Hepatocyte (in vitro differentiated cells): ENCODE measurements at places on chromosomes 4 and X.

DNA sequence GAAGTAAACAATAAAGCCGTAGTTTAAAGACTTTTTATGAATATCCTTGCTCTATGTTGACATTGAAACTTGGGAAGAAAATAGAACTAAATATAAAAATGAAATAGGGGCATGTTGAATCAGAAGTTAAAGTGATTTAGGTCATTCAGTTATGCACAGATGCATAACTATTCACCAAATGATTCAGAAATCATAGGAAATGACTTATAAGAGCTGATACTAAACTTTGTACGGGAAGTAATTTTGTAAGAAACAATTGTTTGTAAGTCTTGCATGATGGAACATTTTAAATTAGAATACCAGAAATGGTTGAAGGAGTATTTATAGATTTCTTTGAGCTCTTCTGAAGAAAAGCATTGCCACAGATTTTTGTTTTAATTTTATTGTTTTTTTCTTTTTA, 246.5 kb downstream of the CPE start:
- no peak for DNase-seq

DNA sequence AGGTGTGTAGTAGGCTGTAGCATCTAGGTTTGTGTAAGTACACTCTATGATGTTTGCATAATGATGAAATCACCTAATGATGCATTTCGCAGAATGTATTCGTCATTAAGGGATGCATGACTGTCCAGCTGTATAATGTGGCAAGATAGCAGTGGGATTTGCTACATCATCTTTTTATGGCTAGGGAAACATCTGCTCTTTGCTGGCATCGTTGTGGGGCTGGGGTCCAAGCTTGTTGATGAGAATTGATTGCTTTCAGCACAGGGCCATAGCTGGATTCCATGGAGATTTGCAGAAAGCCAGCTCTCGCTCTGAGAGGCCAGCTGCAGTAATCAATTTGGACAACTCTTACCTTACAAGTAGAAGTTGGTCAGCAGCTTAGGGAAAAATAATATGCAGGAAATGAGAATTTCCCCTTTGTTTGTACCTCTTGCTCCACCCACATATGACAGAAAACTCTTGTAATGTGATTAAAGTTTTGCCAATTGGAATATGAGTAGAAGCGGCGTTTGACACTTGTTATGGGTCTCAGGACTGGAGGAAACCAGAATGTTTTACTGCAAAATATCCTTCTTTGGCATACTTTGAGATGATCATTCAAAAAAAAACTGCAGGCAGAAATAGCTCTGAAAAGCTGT, 310.5 kb downstream of the RAPGEF2 start:
- no peak for DNase-seq

GRCh38 chr4:142929526-142929925, 83.4 kb upstream of the INPP4B start:
- DNase-seq = no peak

DNA sequence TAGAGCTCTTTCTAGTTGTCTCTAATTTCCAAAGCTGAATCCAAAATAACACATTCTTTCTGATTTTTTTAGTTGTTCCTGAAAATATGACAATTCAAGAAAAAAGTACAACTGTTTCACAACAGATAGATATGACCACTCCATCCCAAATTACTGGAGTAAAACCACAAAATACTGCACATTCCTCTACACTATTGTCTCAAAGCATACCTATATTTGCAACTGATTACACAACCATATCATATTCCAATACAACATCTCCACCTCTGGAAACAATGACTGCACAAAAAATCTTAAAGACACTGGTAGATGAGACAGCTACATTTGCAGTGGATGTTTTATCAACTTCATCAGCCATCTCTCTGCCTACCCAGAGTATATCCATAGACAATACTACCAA, 43.6 kb downstream of the ADGRG4 start:
- no peak for DNase-seq

- DNase-seq = no peak
These were observed 11.5 kb downstream of the NAT8L start for GRCh38 chr4:2070421-2071251.

DNA sequence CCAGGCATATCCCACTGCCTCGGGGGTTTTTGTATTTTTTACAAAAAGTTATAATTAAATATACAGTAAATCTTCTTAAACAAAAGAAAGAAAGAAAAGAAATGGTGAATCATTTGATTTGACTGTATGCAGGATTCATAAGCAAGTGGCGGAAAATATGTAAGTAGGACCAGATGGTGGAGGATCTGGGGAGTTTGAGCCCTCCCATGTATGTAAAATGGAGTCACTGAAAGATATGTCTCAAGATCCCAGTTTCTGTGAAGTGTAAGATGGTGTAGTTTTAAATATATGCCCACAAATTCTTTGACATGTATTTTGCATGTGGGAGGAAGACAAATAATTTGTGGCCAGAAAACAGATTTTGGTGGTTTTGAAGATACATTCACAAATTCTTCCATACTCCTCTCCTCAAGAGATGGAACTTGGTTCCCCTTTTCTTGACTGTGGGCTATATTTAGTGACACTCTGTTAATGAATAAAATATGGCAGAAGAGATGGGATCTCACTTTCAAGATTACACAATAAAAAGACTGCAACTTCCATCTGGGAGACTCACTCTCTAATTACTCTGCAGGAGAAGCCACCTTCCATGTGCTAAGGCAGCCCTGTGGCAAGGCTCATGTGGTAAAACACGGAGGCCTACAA, 133.6 kb upstream of the S100G start:
- no peak for DNase-seq

GRCh38 chr4:134117392-134118183, 84.0 kb downstream of the PABPC4L start:
- no peak for DNase-seq

GRCh38 chr4:99716996-99717395, 59.4 kb upstream of the C4orf54 start:
- DNase-seq = peak; percentile 17

DNA sequence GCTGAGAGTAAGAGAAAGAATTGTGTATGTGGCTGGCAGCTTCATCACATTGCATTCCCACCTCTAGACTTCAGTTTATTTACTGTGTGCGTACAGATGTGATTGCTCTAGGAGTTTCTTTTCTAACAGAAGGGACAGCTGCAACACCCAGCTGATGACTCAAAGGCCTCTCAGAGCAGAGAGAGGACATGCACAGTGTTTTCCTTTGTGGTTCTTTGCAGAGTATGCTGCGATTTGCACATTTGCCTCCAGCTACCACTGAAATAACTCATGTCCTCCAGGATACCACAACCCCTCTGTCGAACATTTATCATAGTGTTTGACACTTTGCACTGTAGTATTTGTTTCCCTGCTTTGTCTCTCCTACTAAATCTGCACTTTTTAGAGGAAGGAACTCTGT, 294.1 kb downstream of the STIM2 start:
- DNase-seq = peak; percentile 50

- no peak for DNase-seq
These were observed 46.7 kb downstream of the HELQ start for GRCh38 chr4:83408908-83409307.

GRCh38 chrX:134692233-134692632, 34.0 kb upstream of the PLAC1 start:
- DNase-seq = no peak

DNA sequence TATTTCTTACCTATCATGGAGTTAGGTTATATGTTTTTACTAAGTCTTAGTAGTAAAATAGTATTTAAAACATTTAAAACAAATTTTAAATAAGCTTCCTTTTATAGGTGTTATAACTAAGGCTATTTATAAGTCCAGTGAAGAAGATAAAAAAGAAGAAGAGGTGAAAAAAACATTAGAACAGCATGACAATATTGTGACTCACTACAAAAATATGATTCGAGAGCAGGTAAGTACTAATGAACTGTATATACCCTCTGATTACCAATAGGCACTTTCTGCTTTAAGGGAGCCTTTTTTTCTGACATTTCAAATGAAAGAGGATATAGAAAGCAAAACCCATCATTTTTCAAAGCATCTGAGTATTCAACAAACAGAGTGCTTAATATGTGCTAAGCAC, 76.6 kb downstream of the USO1 start:
- no peak for DNase-seq

DNA sequence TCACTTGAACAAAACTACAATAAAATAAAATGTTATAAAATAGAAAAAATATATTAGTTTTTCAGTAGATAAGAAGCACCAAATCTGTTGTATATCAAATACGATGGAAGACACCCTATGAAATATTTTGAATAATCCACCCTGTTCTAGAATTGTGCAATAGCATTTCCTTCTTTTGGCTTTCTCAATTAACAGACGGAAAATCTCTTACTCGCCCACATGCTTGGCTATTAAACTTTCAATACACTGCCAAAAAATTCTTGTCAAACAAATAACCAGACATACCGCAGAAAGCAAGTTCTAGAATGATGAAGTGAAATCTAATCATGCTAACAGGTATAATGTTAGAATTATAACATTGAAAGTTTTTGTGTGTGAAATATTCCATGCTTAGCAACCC, 671.6 kb upstream of the SLIT2 start:
- no peak for DNase-seq

DNA sequence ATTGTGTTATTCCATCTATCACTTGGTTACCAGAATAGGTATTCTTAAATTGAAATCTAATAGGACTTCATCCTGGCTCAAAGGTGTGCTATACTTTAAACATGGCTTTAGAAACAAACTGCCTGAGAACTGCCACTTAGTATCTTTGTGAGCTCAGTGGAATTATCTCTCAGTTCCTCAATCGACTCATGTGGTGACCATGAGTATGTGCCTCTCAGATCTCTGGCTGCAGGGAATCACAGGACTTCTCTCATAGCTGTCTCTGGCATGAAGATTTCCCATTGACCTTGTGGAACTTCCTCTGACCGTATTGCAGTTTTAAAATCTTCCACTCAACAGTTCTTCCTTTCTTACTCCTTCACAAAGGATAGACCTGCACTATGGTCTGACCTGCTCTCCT, 681.9 kb upstream of the BOD1L1 start:
- DNase-seq = no peak

GRCh38 chr4:77599378-77599777, 6.2 kb upstream of the CXCL13 start:
- peak; percentile 52 for DNase-seq

DNA sequence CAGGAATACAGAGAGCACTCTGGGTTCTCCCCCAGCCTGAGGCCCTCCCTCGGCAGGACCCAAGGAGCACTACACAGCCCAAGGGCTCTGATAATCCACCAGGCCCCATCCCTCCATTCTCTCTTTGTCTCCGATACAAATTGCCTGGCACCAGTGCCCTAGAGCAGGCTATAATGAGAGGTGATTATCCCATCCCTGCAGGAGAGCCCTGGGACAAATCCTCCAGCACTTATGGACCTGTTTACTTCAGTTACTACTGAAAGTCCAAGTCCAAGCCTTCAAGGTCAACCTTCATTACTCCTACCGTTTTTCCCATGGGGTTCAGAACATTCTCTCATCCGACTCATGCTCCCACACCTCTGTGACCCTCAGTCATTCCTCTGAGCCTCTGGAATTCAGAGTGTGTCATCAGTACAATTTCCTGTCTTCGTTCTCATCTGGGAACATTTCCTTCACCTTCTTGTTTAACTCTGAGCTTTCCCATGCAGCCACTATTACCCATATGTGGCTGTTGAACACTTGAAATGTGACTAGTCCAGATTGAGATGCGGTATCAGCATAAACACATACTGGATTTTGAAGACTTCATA, 299.0 kb downstream of the RAPGEF2 start:
- DNase-seq = peak; percentile 15

GRCh38 chr4:182805321-182805720, 111.9 kb downstream of the DCTD start:
- no peak for DNase-seq

- no peak for DNase-seq
These were observed 158.7 kb downstream of the ZNF674 start for GRCh38 chrX:46386511-46386910.

- DNase-seq = no peak
These were observed 50.3 kb upstream of the STPG2 start for GRCh38 chr4:98193459-98194105.

GRCh38 chrX:10350981-10351380, 194.2 kb downstream of the CLCN4 start:
- DNase-seq = no peak
